Ovary (tissue), 10 donors: ENCODE measurements at places on chromosomes 6 and 20.

- DNase-seq = no peak
Measured at GRCh38 chr20:35271904-35272303, 6.0 kb downstream of the MMP24OS start.

GRCh38 chr6:166162599-166163342 is 4.9 kb downstream of the TBXT start:
- no peak for DNase-seq

DNA sequence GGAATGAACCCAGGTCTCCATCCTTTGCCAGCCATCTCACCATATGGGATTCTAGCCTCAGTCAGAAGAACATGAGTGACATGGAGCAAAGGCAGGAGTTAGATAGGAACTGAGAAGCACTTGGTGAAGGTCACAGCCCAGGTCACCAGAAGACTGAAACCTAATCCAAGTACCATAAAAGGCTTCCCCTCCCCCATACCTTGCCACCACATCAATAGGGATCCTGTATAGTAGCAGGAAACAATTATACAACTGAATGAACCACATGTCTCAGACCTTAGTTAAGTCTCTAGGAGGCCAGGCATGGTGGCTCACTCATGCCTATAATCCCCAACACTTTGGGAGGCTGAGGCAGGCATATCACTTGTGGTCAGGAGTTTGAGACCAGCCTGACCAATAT is 49.6 kb downstream of the KIZ start:
- no peak for DNase-seq

DNA sequence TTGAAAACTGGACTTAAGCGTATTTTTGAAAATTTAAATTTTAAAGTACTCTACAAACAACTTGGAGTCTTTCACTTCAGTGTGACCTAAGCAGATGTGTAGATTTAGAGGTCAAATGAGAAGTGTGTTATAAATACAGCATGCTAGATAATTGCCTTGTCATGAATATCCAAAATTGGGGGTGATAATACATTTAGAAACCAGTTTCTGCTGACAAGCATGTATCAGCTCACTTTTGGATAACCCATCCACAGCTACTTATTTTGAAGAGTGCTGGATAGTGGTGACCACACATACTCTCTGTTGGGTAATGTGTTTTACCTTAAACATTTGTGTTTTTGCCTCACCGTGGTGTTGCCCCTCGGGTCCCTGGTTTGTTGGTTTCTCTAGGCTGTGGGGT is 14.9 kb downstream of the RREB1 start:
- no peak for DNase-seq

GRCh38 chr20:3714092-3714491 is 1.7 kb upstream of the SIGLEC1 start:
- DNase-seq = no peak

DNA sequence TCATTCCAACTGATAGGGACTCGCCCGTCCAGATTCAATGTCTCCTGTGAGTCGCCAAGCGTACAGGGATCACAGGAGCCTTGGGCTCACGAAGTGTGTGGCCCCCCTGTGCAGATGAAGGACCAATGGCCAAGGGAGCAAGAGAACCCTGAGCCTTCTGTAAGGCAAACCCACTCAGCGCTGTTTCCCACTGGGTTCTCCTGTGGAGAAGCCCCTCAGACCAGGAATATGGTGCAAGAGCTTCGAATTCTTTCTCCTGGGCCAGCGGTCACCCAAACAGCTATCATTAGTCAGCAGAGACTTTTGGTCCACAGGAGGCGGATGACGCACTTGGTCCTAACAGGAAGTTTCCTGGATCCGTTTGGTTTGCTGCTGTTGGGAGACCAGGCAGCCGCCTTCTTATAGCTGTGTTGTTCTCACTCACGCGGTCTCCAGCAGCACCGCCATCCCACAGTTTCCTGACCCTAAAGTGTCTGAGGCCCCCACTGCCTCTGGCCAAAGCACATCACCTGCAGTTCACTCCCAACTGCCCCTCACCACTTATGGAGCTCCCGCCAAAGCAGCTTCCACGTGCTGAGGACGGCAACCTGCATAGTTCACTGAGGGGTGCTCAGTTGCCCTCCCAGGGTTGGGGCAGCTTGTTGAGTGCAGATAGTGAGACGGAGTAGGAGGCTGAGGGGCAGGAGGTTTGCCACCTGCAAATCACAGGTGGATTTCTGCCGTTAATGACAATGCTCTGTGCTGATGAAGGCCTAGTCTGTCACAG is 268.6 kb downstream of the ERMARD start:
- DNase-seq = no peak

DNA sequence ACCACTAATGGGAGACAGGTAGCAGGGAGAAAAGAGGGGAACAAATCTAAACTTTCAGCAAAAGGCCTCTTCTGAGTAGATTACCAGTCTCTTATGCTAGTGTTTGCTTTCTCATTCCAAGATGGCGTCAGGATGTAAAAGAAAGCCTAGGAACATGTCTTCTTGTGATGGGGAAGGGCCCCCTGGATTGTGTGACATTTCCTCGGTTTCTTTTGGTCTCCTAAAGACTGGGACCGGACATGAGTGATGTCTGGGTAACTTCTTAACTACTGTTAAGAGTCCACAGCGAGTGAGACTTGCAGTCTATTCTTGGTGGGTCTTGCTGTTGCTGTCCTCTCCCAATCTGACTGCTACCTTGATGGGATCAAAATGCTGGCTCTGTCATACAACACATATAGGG is 60.3 kb downstream of the ADGRB3 start:
- DNase-seq = no peak

DNA sequence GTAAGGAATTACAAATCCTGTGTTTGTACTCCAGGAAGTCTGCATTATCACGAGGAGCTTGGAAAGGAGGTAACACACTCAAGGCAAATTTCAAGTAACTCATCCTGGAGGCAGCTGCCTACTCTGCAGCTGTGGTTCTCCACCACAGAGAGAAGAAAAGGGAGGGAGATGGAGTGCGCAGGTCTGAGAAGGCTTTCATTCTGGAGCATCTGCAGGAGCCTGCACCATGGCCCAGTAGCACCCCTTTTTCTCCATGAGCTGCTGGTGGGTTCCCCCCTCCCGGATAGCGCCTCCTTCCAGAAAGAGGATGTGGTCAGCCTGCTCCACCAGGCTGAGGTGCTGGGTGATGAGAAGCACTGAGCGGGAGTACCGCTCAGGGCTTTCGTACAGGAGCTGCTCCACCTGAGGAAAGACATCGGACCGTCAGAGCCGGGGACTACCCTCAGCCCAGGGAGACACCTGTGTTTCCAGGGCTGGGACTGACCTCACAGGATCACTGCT is 1.6 kb upstream of the PSMB8 start:
- no peak for DNase-seq

DNA sequence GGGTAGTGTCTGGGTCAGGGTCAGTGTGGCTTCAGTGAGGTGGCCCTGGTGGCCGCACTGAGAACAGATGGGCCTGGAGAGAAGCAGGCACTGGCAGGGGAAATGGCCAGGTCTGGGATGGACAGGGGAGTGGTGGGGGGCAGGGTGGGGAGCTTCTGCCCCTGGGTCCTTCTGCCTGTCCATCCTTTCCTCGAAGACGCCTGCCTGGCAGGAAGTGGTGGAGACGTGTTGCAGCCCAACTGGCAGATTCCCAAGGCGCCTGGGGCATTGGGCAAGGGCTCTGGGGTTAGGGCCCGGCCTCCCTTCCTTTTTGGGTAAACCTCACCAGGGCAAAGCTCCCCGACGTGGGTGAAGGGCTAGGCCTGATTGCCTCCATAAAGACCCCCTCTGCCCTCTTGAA is 10.4 kb downstream of the SRC start:
- no peak for DNase-seq

- DNase-seq = no peak
Measured at GRCh38 chr20:34834459-34834893, 9.0 kb upstream of the NCOA6 start.

- DNase-seq = no peak
Measured at GRCh38 chr6:77425216-77425615, 38.1 kb downstream of the HTR1B start.

- DNase-seq = no peak
Measured at GRCh38 chr20:890666-891057, 25.5 kb downstream of the ANGPT4 start.

GRCh38 chr20:46063652-46064054 is 26.1 kb downstream of the NCOA5 start:
- no peak for DNase-seq

DNA sequence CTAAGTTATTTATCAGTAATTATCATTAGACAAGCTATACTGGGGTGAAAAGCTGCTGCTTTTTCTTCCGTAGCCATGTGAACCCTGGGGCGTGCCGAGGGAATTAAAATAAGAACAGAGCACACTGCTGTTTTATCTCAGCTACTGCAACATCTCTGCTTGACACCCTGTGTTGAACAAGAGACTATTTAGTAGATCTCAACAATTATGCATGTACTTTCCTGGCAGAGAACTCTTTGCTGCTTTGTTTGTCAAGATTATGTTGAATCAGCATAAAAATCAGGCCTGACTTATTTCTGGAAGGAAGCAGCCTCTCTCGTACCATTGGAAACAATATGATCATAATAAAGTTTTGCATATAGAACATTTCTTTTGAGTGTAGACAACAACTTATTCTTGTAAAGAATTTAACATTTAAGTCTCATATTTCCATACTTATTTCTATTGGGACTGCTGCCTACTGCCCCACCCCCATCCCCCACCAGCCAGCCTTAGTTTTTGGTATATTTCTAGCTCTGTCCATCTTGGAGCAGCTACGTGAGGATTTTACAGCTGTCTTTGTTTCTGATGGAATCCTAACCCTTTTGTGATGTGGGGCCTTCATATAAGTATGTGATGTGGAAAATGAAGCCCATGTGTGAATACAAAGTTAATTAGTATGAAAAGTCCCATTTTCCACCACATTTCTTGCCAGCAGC is 1011.4 kb downstream of the KIF16B start:
- DNase-seq = no peak

DNA sequence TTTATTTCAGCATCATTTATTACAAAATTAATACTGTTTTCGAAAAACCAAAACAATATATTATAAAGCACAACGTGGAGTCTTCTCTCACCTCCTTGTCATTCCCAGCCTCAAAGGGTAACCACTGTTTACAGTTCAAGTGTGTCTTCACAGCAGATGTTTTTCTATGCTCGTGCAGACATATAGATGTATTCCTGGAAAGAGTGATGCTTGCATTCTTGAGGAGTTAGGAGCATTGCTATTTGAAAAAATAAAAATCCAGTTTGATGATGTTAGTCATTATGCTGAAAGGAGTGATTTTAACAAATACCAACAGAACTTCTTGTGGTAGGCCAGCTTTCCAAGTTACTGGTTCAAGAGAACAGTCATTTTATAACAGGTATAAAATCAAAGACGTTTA is 234.9 kb downstream of the BCKDHB start:
- no peak for DNase-seq

GRCh38 chr6:21823371-21823770 is 229.8 kb downstream of the SOX4 start:
- DNase-seq = no peak

DNA sequence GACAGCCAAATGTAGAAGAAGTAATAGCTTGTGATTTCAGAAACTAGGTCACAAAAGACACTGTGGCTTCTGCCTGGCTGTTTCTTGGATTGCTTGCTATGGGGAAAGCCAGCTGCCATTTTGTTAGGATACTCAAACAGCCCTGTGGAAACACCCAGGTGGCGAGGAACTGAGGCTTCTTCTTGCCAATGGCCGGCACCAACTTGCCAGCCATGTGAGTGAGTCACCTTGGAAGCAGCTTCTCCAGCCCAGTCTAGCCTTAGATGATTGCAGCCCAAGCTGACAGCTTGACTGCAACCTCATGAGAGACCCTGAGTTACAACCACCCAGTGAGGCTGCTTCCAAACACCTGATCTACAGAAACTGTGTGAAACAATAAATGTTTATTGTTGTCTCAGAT is 11.9 kb upstream of the KIAA1755 start:
- no peak for DNase-seq

- DNase-seq = no peak
Measured at GRCh38 chr6:52328303-52328662, 33.7 kb upstream of the PAQR8 start.

GRCh38 chr6:47741807-47742206 is 40.0 kb upstream of the OPN5 start:
- no peak for DNase-seq

GRCh38 chr20:22575087-22575721 is 9.2 kb downstream of the FOXA2 start:
- DNase-seq = no peak

GRCh38 chr6:37078814-37079213 is 73.4 kb downstream of the FGD2 start:
- no peak for DNase-seq

GRCh38 chr20:42795111-42795695 is 394.5 kb downstream of the PTPRT start:
- no peak for DNase-seq

DNA sequence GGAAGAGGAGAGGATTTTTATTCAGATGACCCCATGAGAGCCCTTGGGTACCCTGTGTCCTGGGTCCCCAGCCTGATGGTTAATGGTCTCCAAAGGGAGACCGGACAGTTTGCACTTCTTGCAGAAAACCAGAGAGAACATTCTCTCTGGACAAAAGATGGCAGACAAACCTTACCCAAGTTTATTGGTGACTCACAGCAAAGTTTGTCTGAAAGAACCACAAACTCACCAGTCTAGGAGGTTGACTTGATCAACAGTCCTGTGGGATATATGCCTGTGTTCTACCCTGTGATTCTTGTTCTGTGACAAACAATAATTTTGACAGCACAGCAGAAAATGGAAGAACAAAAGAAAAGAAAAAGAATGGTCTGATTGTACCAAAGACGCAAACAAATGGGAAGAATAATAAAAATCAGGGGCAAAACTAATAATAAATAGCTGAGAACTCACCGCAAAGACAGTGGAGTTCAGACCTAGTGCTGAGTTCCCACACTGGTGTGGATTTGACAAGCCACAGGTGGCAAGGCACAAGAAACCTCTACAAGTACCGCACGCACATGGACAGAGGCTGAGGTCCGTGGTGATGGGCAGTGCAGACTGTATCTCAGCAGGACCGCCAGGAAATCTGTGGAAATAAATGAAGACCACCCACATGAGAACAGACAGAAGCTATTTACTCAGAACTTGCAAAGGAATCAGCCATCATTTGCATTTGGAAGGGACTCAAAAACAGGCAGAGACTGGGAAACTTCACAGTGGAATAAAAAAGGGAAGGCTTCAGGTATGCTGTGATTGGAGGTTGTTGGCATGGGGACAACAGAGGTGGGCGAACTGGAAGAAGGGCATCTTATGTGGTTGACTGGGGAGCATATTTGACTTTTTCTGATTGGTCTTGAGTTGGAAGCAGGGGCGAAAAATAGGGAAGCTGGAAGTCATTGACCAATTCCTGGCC is 246.3 kb upstream of the RNF24 start:
- DNase-seq = no peak

- DNase-seq = no peak
Measured at GRCh38 chr20:37544386-37544785, 16.7 kb upstream of the BLCAP start.

GRCh38 chr6:37005827-37006567 is 542 bp downstream of the FGD2 start:
- DNase-seq = no peak

DNA sequence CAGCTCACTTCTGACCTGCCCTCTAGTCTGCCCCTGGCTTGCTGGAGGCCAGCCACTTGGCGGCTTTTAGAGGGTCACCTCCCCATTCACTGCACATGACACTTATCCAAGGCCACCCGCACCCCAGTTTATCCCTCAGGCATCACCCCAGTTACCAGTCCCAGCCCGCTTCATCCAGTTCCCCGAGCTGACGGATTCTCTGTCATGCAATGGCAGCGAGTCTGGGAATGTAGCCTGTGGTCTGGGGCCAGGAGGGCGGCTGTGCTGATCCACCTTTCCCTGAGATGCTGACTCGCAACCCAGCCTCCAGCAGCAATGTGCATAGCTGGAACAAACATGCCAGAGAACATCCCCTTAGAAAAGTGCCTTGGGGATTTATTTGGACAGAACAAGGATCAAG is 25.8 kb downstream of the SYNDIG1 start:
- DNase-seq = no peak
